Eye (tissue), 1 donor: ENCODE measurements at places on chromosomes 7 and 10.

DNA sequence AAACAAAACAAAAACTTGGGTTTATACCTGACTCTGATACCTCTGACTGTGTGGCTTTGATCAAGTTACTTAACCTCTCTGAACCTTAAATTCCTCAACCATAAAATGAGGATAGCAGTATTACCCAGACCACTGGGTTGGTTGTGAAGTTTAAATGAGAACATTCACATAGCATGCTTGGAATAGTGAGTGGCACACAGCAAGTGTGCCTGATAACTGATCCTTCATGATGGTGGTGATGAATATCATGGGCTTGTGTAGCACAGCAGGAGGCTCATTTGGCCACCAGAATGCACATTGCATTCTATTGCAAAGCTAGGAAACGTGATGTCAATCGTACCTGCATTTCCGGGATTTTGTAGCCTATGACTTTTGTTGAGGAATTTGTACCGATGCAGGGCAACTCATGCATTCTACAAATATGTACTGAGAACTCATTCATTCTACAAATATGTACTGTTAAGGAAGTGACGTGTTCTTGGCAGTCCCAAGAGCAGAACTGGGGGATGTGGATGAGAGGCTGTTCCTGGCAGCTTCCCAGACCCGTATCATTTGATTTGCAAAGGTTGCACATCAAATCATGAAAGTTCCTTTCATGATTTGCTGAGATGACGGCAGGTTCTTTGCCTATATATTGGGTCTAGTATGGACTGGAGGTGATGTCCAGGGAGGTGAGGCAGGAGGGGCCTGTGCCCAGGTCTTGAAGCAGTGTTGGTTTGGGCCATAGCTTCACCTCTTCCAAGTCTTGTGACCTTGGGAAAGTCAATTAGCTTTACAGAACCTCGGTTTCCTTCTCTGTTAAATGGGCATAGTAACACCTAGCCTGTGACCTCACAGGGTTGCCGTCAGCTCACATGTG lies 94.6 kb upstream of the SMNDC1 start:
- peak; percentile 30 for DNase-seq

- DNase-seq: no peak
These were observed 367.8 kb upstream of the ZMIZ1 start for GRCh38 chr10:78700816-78701520.

DNA sequence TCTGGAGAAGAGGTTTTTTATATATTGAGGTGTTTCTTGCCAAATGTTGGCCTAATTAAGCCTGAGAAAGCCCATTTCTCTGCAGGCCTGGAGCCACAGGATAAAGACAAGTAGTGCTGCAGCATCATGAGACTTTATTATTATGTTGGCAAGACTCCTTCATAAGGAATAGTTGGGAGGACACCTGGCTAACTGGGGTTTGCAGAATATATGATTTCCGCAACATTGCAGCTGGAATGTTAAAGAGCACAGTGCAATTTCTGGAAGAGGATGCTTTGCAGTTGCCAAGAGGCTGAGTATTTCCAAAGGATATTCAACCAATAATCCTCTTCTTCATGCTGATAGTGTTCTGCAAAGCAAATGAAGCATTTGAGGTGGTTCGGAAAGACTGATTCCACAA lies 1512.8 kb upstream of the LRRTM3 start:
- DNase-seq: no peak

- DNase-seq: no peak
These were observed 124.1 kb downstream of the LMBR1 start for GRCh38 chr7:156768698-156769472.

GRCh38 chr10:85623342-85623741 lies 743.3 kb downstream of the GRID1 start:
- no peak for DNase-seq

- no peak for DNase-seq
These were observed 87.8 kb downstream of the TAF3 start for GRCh38 chr10:7906128-7906527.

DNA sequence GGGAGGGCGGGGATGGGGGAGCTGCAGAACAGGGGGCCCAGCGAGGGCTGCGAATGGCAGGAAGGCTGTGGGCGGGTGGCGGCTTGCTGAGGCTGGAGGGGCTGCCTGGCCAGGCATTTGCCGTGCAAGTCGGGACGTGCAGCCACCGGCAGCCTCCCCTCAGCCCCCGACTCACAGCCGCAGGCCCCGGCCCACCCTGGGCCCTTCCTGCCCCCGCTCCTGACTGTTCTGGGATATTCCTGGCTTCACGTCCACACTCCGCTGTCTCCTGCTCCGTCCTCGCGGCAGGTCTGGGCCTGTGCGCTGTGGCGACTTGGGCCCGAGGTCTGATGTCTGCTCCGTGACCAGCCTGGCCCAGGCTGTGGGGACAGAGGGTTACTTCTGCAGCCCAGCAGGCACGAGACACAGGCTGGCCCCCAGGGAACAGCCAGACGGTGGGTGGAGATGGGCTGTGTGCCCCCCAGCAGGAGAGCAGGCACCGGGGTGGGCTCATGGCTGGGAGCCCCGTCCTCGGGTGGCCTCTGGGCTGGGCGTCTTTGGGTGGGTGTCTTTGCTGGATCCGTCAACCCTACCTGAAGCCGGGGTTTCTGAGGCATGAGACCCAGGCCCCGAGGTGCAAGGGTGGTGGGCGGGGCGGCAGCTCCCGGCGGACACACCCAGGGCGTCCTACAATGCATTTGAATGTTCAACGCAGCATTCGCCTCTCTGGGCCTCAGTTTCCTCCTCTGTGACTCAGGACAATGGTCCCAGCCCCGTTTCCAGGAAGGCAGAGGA lies 86.5 kb downstream of the FOXL3 start:
- DNase-seq: peak; percentile 54

DNA sequence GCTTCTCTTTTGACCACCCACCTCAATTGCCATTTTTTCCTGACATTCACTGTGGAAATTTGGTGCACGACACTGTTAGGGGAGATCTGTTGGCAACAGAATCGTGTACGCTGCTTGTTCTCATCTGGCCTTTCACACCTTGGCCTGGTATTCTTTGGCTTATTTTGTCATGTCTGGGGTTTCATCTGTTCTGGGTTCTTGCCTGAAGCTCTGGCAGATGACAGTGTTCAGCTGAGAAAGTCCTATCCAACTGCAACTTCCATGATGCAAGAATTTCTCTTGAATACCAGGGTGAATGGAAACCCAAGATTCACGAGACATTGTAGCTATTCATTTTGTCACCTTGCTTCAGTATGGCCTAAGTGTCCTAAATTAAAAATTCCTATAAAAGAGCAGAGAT lies 82.6 kb upstream of the CELF2 start:
- DNase-seq: no peak

DNA sequence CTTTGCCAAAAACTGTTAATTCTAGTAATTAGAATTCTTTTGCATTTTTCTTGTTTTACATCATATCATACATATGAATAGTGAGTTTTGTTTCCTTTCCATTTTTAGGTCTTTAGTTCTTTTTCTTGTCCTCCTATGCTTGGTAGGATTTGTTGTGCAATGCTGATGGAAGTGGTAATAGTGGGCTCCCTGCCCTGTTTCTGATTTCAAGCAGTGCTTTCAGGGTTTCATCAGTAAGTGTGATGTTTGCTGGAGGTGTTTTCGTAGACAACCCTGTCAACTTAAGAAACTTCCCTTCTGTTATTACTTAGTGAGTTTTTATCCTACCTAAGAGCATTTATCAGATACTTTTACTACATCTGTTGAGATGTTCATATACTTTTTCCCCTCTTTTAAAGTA lies 50.5 kb downstream of the CSGALNACT2 start:
- DNase-seq: no peak

DNA sequence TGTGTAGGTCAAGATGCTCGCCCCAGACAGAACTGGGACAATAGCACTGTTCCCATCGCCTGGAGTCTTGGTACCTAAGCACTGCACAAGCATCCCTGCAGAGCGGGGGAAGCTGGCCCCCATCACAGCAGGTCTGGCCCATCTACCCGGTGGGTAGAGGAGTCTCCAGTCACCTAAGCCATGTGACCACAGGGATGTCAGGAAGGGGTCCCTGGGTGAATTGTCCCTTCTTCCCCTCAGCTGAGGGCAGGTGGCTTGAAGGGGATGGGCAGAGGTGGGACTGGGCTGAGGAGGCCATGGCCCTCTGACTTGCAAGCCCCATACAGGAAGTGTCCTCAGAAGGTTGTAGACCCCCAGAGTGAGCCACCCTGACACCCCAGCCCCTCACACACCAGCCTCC lies 39.7 kb downstream of the FRMPD2 start:
- DNase-seq: no peak

DNA sequence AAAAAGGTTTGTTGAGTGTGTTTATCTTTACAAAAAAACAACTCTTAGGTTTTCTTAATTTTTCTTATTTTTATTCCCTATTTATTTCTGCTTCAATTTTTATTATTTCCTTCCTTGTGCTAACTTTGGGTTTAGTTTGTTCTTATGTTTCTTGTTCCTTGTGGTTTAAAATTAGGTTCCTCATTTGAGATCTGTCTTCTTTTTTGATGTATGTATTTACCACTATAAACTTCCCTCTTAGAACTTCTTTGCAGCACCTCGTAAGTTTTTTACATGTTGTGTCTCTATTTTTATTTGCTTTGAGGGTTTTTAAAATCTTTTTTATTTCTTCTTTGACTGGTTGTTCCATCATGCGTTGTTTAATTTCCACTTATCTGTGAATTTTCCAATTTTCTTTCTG lies 1217.1 kb upstream of the CELF2 start:
- DNase-seq: no peak

DNA sequence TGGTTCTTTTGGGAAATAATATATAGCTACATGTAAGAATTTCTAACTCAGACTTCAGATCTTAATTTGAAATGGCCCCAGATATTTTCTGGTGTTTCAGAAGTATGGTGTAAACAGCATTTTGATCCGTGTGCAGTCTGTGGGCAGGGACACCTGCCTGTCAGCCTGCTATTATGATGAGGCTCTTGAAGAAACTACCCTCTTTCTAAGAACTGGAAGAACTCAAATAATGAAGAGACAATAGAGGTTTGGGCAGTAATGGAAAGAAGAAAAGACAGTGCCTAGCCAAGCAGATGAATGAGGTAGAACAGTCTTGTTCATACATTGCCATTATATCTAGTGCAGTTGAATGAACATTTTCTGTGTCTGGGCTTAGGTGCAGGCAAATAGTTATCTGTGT lies 256.6 kb downstream of the ARHGAP21 start:
- no peak for DNase-seq

- no peak for DNase-seq
These were observed 226.0 kb downstream of the BMPER start for GRCh38 chr7:34131371-34131770.

GRCh38 chr7:70763961-70764691 lies 367.8 kb upstream of the GALNT17 start:
- DNase-seq: no peak

DNA sequence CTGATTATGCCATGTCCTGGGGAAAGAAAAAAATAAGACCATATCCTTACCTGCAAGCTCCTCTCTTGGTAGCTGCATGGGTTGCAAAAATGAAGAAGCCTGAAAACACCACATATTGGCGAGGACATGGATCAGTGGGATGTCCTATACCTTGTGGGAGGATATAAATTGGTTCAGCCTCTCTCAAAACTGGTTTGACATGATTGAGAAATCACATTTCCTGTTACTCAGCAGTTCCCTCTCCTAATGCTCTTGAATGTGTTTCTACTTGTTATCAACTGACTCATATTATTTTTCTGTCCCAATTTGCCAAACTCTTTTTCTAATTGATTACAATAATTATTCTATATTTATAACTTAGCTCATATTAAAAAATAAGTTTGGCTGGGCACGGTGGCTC lies 380.2 kb downstream of the EXOC4 start:
- DNase-seq: no peak
